ENCODE measurements at places on chromosomes 1 and 21. TPM values are rescaled to one million over a fixed set of nuclear protein-coding genes. Genes with fewer than 3 reads are reported as not detected.

- no peak for DNase-seq
Measured at GRCh38 chr1:111142356-111142975, 2.4 kb downstream of the CEPT1 start.

- peak; percentile 94 for DNase-seq
Measured at GRCh38 chr1:45018599-45019230, 6.7 kb downstream of the UROD start.

DNA sequence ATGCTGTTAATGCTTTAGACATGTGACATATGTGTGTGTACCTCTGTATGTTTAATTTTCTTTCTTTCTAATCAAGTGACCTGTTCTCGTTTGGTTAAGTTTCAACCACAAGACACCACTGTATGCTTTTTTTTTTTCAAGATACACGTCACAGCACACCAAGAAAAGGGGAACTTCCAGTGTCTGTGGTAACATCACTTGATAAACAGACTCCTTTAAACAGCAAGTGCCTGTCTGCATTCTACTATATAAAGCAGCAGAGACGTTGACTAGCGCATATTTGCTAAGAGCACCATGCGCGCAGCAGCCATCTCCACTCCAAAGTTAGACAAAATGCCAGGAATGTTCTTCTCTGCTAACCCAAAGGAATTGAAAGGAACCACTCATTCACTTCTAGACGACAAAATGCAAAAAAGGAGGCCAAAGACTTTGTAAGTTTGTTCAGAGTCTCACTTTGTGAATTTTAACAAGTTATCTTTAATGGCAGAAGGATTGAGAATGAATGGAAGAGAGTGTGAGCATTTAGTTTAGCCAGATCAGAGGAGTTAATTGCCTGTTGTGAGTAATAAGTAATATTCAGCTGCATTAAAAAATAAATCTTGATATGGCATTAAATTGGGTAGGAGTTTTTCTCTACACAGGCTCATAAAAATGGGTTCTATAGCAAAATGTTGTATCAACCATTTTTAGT, at the start of gene RGS1:
RGS1 (plus strand) TSS at position 275 of the 691 bp plus-strand sequence; CDS start at position 295, 20 bp downstream.
- DNase-seq: no peak

GRCh38 chr1:87335175-87335884, 6.7 kb downstream of the LMO4 start:
- DNase-seq: peak; percentile 81

DNA sequence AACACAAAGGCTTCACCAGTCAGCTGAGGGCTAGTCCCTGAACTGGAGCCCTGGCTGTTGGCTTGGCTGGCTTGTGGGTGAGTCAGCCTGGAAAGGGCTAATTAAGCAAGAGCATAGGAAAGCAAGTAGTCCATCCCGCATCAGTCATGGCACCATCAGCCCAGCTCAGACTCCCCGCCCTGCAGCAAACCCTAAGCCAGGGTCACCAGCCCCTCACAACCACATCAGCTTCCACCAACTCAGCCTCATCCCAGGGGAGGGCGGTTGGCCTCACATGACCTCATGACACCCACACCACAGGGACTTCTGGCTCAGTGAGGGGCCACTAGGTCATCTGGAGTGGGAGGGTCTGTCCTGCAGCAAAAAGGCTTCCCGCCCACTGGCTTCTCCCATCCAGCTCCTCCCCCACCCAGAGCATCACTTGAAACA, 7.0 kb upstream of the SPATC1L start:
- DNase-seq: no peak

DNA sequence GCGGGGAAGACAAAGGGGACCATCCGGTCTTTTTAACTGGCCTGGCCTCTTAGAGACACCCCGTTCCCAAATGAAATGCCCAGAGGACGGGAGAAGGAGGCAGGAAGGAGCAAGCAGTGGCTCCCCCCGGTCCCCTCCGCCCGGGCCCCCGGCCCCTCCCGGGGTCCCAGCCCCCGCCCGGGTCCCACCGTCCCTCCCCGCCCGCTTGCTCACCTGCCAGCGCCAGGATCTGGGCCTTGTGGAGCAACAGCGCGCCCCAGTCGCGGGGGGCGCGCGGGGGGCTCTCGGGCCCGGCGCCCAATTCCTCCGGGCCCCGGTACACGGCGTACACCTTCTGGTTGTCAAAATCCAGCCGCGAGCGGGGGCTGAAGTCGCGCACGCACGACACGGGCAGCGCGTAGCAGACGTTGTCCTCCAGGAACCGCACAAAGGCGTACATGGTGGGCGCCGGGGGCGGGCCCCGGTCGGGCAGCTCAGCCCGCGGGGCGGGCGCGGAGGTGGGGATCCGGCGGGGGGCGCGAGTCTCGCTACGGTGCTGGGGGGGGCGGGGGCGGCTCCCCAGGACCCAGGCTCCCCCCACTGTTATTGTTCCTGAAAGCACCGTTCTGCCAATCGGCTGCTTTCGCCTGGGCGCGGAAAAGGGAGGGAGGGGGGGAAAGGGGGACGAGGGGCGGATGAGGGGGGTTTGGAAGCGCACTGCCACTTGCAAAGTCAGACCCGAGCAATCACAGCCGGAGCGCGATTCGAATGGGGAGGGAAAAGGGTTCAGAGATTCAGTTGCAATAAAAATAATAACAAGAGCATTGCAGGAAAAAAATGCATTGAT, at the start of gene BEND5:
BEND5 (minus strand) TSS at position 499 of the 826 bp plus-strand sequence; CDS start at position 439, 60 bp downstream.
- DNase-seq: no peak

DNA sequence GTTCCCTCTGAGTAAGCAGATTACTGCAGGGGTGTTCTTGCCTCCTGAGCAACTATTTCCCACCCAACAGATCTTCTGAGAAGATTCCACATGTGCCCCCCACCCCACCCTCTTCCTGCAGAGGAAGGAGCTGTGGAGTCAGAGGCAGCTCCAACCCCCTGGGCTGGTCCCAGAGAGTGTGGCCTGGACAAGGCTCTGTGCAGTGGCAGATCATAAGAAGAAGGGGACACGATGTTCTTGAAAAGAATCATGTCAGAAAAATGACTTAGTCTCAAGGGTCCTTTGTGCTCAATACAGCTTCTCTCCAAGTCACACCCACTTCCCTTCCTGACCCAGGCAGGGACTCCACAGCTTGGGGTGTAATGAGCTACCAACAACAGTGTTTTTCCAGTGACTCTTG, 95.2 kb downstream of the SYF2 start:
- no peak for DNase-seq

DNA sequence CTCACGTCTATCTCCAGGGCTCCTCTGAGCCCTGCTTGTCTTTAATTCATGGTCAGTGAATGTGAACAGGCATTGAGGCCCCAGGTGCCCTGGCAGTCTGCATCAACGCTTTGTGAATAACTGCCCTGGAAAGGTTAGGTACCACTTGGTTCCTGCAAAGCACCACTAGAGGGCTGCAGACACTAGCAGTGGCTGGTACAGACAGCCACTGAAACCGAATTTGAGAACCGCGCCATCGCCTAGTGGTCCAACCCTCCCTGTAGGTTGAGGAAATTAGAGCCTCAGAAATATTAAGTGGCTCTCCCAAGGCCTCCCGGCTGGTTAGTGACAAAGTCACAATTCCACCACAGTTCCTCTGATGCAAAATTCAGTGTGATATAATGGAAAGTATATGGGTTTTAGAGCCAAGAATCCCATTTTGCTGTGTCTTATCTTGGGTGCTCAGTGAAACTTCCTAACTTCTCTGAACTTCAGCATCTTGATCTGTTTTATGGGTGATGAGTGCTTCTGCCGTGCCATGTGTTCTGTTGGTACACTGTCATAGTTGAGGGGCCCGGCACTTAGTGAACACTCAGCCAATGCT, 46.2 kb upstream of the BCL9 start:
- DNase-seq: peak; percentile 78

GRCh38 chr1:25616987-25617624, 515 bp downstream of the MAN1C1 start:
- no peak for DNase-seq

DNA sequence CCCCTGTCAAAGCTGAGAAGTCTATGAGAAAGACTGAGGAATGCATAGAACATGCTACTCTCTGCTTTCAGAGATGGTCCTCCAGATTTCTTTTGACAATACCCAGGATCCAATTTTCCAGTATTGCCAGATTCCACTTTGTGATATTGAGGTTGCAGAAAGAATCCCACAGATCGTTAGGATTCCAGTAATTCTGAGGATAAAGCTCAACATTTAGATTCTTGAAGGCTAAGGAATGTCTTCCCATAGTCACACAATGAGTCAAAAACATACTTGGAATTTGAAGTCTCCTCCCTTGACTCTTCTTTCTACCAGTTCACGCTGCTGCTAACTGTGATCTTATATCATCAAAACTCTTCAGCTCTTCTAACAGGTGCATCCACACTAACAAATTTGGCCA, 57.1 kb downstream of the TNFSF18 start:
- no peak for DNase-seq

GRCh38 chr21:22277341-22277740, 1279.1 kb downstream of the NCAM2 start:
- no peak for DNase-seq

DNA sequence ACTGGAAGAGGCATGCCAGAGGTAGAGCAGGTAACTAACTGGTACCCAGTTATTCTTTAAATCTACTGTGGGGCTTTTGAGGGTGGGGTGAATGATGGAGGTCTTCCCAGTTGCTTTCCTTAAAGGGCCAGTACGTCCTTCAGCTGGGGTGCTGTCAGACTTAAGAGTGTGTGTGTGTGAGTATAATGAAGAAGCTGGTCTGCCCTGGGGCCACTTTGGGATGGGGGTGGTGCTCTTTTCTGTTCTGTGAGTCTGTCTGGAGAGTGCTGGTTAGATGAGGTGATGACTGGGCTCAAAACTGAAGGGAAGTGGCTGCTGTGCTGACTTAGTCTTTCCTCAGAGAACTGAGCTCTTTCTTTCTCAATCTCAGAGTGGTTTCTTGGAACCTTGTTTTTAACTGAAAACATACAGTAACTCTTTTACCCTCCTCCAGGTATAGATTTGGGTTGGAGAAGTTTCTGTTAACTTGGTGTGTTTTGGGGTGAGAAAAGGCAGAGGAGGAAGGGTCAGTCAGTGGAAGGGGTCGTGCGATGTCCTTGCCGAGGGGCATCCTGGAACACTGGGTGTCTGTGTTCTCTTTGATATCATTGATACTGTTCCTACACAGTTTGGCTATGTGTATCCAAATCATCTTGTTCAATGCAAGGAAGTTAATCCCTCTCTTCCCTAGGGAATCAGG, 746 bp downstream of the MACF1 start:
- no peak for DNase-seq

GRCh38 chr1:46041551-46041950, 90.9 kb downstream of the PIK3R3 start:
- DNase-seq: no peak

GRCh38 chr21:44734841-44735240, 23.5 kb upstream of the TSPEAR start:
- DNase-seq: no peak

GRCh38 chr1:158248771-158249170, 5.5 kb upstream of the CD1A start:
- DNase-seq: no peak

GRCh38 chr1:154943649-154944400, 7.3 kb upstream of the PMVK start:
- DNase-seq: peak; percentile 59

GRCh38 chr1:41558761-41559171, 74.3 kb upstream of the EDN2 start:
- DNase-seq: no peak

DNA sequence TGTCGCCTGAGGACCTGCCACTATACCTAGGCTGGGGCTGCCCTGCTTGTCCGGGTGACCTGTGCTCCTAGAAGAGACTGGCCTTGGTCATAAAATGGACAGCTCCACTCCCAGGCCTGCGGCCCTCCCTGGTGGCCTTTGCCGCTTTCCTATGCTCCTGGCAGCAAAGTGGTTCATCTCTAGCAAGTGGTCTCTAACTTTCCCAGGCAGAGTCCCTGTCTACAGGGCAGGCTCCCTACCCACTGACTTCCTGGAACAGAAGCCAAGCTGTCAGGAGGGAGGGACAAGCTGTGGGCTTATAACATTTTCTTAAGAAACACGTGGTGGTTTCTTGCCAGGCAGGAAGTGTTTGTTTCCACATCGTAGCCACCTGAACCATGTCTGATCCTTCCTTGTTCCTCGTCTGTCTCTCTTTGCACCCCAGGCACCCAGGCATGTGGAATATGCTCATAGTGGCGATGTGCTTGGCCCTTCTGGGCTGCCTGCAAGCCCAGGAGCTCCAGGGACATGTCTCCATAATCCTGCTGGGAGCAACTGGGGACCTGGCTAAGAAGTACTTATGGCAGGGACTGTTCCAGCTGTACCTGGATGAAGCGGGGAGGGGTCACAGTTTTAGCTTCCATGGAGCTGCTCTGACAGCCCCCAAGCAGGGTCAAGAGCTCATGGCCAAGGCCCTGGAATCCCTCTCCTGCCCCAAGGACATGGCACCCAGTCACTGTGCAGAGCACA, 10.1 kb downstream of the H6PD start:
- peak; percentile 68 for DNase-seq

DNA sequence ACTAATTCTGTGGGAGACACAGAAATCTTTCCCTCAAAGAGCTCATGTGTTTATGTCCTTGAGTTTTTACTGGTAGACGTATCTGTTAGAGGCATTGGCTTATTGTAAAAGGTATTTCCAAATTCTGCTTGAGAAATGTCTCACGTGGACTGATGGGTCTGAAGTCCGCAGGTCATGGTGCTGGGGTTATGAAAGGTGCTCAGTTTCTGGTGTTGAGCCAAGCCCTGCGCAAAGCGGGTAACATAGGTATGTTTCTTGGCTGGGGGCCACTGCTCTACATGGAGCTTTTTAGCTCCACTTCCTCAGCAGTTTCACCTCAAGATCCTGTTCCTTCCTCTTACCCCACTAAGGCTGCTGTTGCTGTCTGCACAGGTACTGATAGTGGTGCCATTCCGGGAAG, 10.8 kb downstream of the UTP25 start:
- DNase-seq: no peak

DNA sequence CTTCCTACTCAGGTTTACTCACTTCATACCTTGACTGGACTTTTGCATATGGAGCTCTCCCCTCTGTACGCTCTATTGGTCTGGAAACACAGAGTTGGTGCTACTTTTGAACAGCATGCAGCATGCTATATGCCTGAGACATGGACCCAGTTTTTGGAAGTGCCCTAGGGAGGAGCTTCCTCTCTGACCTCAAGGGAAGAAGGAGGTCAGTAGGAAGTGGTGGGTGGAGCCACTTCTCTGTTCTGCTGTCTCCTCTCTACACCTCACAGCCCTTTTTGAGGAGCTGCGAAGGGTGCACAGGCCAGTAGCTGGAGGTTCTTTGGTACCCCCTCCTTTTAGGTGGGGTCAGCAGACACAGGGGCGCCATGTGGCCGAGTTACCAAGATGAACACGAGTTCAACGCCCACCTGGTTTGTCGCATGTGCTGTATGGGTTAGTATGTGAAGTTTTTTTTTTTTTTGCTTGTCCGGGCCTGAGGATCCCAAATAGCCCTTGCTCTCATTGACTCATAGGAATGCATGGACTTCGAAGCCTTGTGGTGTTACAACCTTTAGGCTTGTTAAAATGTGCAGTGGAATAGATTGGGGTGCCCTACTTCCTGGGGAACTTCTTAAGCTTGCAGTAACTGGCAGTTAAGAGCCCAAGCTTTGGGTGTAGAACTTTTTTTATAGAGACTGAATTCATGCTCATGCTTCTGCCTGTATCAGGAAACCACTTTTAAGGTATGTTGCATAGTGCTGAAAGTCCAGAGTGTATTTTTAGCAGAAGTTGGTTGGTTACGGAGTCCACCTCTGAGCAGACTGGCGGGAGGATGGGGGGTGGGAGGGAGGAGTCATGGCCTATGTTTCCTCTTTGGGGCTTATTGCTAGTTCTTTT, 10.7 kb downstream of the MACF1 start:
- no peak for DNase-seq

Gene MAP10
- not detected for total RNA-seq

Gene MAP1LC3C
- not detected for total RNA-seq

Gene DBT
- 2.5 TPM for total RNA-seq

Gene TMEM52
- total RNA-seq: 12.0 TPM

Gene FCGR2B
- total RNA-seq: not detected

Gene AK5
- total RNA-seq: not detected

Gene FTCD
- total RNA-seq: 0.33 TPM

Gene RPE65
- not detected for total RNA-seq

Gene GPR37L1
- 0.69 TPM for total RNA-seq

Gene GSTM5
- total RNA-seq: not detected

Gene C1orf87
- not detected for total RNA-seq
